Activated T-cell treated with anti-CD3 and anti-CD28 coated beads for 24 hours (primary cell): ENCODE measurements at places on chromosomes 3 and 15.

DNA sequence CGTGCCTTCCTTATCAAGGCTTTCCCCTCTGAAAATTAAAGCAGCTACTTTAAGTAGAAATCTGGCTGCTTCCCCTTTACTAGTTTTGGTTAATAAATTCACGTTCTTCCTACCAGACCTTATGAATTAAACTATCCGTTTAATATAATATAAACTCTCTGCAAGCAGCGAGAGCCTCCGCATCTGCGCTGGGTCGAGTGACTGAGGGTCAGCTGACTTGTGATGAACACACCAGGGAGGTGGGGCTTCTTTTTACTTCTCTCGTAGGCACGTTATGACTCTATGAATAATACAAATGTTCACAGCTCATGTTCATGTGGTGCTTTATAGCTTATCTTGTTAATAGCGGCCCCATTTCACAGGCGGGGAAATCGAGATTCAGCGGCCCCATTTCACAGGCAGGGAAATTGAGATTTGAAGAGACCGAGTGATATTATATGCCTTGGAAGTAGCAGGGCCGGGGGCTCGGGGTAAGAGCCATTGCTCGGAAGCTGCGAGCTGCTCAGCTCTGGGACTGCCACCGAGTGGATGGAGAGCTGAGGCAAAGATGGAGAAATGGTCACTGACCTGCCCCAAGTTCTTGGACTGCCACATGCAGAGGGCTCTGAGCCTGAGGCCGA, 8.3 kb downstream of the MUC4 start:
- DNase-seq = no peak

- DNase-seq = no peak
These were observed 14.0 kb downstream of the SMAD3 start for GRCh38 chr15:67079361-67079760.

DNA sequence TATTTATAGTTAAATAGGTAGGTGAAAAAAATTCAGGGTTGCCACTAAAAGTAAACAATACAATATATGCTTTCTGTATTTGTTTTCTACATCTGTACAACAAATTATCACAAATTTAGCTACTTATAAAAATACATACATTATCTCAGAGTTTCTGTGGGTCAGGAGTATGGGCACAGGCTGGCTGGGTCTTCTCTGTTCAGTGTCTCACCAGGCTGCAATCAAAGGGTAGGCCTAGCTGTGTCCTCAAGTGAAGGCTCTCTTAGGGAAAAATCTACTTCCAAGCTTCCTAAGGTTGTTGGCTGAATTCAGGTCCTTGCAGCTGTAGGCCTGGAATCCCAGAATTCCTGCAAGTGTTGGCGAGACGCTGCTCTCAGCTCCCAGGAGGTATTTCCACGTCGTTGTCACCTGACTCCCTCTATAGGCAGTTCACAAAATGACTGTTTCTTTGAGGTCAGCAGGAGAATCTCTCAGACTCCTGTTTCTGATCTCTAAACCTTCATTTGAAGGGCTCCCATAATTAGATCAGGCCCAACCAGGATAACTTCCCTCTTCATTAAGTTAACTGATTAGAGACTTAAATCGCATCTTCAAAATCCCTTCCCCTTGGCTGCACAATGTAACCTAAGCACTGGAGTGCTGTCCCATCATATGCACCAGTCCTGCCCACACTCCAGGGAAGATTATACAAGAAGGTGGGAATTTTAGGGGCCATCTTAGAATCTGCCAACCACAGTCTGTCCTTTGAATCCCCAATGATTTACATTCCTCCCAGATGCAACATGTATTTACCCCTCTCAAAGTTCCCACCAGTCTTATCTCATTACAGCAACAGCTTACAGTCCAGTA, 296.6 kb downstream of the SUCLG2 start:
- no peak for DNase-seq

- no peak for DNase-seq
These were observed 36.0 kb downstream of the GRAMD2A start for GRCh38 chr15:72161361-72162132.

- no peak for DNase-seq
These were observed 446.7 kb upstream of the GBE1 start for GRCh38 chr3:82208002-82208710.

GRCh38 chr3:1469248-1469647, 376.4 kb downstream of the CNTN6 start:
- no peak for DNase-seq

GRCh38 chr15:39468331-39468730, 112.5 kb upstream of the THBS1 start:
- DNase-seq = no peak

- peak; percentile 42 for DNase-seq
These were observed 66.2 kb upstream of the CSTA start for GRCh38 chr3:122258757-122259371.
